HFF-Myc (cell line): ENCODE measurements at places on chromosomes 7 and 10.

GRCh38 chr10:84352251-84352842 lies 24.0 kb downstream of the CCSER2 start:
- DNase-seq = no peak

DNA sequence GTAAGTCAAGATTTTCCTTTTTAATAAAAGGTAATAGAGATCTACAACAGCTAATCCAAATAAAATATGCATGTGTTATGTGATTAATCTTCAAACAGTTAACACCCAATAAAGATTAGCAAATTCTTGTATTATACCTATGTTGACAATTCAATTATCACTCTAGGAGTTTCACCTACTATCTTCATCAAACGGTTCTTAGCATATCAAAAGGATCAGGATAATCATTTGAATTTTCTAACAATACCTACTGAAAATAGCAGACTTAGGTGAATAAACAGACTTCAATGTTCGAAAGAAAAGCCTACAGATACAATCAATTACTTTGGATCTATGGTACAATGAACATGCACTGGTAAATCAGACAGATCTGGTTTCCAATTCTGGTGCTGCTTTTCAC lies 268.3 kb downstream of the CACNA2D1 start:
- no peak for DNase-seq

DNA sequence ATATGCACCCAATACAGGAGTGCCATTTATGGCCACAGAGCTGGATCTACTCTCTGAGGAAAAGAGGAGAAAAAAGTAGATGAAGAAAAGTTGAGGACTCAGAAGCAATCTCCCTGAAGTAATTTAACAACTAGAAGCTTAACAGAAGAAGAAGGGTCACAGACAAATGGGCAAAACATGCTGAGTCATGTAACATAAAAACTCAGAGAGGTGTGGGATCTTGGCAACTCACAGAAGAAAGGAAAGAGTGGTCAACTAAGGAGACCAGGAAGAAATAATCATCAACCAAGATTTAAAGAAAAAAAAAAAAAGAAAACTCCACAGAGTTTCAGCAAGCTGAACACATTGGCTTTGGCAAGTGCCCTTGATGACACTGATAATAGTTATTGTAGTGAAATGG lies 51.8 kb upstream of the BET1 start:
- DNase-seq = no peak

GRCh38 chr10:88990384-88991160 lies at the start of gene FAS:
Gene FAS (plus strand): TSS chr10:88990798. CDS start chr10:88990877, 79 bp downstream.
- no peak for DNase-seq

- peak; percentile 63 for DNase-seq
Measured at GRCh38 chr7:155233311-155234157, 64.1 kb upstream of the INSIG1 start.

- no peak for DNase-seq
Measured at GRCh38 chr10:4343873-4344272, 482.1 kb upstream of the AKR1E2 start.

DNA sequence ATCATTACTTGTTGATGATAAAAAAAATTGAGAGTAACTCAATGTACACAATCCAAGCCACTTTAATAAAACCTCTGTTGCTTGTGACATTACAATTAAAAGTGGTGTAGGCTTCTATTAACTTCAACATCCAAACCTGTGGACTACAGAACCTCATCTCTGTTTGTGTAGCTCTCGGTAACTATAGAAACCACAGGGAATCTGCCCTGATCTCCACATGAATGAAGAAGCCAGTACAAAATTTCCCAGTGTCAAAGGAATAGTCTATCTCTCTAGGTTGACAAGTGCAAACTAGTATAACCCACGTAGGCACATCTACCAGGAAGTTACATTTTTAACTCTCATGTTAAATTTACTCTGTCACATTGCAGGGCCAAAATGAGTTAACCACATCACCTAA lies 204.3 kb downstream of the CHCHD3 start:
- no peak for DNase-seq

DNA sequence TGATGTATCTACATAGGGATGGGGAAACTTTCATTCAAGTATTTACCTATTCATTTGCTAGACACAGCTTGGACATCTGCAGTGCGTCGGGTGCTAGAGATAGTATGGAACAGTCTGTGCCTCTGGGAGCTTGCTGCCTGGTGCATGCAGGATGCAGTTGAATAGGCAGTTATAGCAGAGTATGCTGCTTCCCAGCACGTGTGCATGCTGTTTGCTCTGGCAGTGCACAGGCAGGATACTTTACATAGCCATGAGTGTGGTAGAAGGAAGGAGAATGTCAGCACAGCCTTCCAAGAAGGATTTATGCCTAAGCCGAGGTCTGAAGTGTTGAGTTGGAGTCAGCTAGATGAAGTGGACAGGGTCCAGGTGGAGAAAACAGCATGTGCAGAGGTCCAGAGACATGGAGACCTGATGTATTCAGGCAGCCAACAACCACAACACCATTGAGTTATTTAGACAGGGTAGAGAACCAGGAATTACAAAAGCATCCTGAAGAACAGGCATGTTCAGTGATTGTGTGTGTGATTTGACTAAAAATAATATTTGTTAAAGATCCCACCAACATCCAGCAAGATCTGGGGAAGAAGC lies 8.1 kb downstream of the MAP3K8 start:
- DNase-seq = no peak

DNA sequence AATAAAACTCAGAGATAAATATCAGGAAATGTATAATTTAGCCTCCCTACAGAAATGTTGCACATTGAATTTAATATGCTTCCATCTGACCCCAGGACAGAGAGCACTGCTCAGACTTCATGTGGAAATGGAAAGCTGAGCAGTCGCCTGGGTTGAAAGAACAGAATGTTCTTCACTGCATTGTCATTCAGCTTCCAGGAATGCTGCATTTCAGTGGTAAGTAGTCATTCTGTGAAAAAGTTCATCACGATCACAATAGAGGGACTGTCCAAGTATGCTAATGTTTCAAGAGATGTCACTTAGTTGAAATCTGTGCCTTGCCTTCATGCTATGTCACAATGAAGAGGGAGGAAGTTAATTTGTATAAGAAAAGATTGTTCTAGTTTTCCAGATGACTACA lies 147.3 kb downstream of the NRCAM start:
- no peak for DNase-seq

DNA sequence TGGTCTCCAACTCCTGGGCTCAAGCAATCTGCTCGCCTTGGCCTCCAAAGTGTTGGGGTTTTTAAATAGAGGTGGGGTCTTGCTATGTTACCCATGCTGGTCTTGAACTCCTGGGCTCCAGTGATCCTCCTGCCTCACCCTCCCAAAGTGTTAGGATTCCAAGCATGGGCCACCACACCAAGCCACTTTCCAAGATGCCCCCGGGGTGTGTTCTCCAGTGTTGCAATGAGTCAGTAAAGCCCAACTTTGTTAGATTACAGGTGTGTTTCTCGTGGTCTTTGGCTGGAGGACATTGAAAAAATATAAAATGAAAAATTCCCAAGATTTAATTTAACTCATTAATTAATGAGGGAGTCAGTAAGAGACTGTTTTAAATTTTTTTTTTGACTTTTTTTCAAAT lies 29.2 kb downstream of the TACR2 start:
- no peak for DNase-seq
